ENCODE measurements at places on chromosomes 1 and 21.
A peak's percentile ranks its signal among the peaks of the same experiment; 100 is the strongest.

DNA sequence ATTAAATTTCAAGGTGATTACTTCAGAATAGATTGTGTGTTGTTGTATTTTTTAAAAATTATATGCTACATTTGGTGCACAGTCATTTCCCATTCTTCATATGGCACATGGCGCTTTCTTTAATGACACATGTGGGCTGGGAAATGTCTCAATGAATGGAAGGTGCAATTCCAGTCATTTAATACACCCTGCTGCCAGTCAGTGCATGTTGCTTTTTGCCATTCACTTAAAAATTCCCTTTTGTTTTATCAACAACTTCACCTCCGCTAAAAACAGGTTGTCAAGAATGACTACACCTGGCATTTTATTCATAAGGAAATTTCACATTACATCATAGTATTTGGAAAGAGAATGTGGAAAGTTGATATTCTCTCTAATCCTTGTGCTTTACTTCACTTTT lies 716.4 kb upstream of the ADAMTS5 start:
- DNase-seq = no peak

GRCh38 chr1:33777337-33777736 lies 86.5 kb upstream of the HMGB4 start:
- DNase-seq = no peak

GRCh38 chr21:44903050-44903685 lies 17.5 kb downstream of the ITGB2 start:
- DNase-seq = no peak

- DNase-seq = no peak
These were observed 25.5 kb downstream of the IFNGR2 start for GRCh38 chr21:33428669-33429068.

- no peak for DNase-seq
These were observed 128.0 kb downstream of the NTPCR start for GRCh38 chr1:233078396-233078795.

- peak; percentile 89 for DNase-seq
These were observed at the start of gene ELOA for GRCh38 chr1:23743287-23744152. TSS of gene ELOA (plus strand) at chr1:23743471. CDS start at chr1:23743504, 33 bp downstream.

GRCh38 chr1:193031431-193031830 lies 27.7 kb downstream of the UCHL5 start:
- no peak for DNase-seq

GRCh38 chr1:21298981-21299391 lies 8.7 kb upstream of the ECE1 start:
- no peak for DNase-seq

DNA sequence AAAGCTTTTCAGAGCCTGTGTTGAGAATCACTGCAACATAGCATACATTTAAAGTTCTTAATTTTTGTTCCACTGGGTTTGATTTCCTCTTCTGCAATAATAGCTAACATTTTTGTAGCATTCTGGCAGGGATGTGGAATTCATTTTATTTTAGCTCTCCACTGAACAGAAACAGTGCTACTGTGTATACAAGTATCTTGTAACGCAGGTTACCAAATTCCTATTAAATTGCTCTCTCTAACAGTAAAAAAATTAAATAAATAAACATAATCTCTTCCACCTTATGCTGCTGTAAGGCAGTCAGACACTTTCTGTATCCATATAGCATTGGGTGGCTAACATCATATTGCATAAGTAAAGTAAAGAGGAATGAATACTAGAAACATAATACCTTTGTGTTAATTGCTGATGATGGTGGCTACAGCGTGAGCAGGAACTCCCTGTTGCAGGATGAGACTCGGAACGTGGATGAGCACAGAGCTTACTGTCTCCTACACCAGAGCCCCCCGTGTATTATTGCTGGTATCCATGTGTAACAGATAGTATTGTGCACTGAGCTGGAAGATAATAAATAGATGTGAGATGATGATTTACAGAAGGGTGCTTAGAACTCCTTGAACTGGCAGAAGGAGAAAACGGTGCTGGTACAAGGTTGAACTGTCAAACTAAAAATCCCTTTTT lies 276.9 kb upstream of the SNX7 start:
- no peak for DNase-seq

- no peak for DNase-seq
These were observed 76.4 kb downstream of the EVI5 start for GRCh38 chr1:92708368-92708950.

GRCh38 chr1:86500714-86501113 lies 32.0 kb downstream of the CLCA1 start:
- DNase-seq = no peak

- DNase-seq = no peak
These were observed 19.0 kb downstream of the MRPS6 start for GRCh38 chr21:34092262-34092921.

GRCh38 chr1:61198554-61198953 lies 116.2 kb downstream of the NFIA start:
- DNase-seq = no peak

DNA sequence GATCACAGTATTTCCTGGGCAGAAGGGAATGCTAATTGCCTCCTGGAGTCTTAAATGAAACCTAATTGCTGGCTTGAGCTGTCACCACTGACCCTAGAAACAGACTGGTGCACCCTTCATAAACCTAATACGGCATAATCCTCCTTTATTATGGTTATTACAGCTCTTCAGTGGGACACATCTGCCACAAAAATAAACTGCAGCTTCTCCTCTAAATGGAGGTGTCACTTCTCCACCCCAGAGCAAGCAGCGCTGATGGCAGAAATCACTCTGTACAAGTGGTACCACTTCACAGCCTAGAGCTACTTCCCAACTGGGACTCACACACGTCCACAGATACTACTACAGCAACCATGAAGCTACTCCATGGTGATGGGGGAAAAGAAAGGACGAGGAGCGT lies 11.1 kb downstream of the PTPN14 start:
- no peak for DNase-seq

- DNase-seq = no peak
These were observed 136.1 kb downstream of the TNFSF18 start for GRCh38 chr1:172914501-172915144.

GRCh38 chr1:217343907-217344306 lies 287.0 kb downstream of the GPATCH2 start:
- no peak for DNase-seq

DNA sequence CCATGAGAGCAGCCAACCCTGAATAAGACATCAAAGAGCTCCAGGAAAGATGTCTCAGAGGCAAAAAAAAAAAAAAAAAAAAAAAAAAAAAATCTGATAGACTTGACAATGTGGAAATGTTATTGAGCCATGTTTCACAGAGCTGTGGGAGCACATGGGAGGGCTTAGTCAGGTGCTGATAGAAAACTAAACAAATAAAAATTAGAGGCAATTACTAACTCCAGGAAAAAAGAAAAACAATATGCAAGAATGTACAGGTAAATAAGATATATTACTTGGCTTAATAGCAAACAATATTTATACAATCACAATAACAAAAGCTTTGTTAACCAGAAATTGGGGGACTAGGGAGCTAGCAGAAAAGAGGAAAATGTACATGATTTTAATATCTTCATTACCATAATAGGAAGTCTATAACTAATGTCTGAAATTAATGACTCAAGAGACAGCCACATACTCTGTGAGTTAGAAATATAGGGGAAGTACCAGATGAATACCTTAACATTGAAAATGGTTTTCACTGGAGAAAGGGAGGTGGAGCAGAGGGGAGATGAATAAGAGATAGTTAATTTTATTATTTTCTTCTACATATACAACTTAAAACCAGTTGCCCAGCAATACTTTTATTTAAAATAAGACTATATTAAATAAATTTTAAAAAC lies 16.9 kb upstream of the RGS16 start:
- no peak for DNase-seq

DNA sequence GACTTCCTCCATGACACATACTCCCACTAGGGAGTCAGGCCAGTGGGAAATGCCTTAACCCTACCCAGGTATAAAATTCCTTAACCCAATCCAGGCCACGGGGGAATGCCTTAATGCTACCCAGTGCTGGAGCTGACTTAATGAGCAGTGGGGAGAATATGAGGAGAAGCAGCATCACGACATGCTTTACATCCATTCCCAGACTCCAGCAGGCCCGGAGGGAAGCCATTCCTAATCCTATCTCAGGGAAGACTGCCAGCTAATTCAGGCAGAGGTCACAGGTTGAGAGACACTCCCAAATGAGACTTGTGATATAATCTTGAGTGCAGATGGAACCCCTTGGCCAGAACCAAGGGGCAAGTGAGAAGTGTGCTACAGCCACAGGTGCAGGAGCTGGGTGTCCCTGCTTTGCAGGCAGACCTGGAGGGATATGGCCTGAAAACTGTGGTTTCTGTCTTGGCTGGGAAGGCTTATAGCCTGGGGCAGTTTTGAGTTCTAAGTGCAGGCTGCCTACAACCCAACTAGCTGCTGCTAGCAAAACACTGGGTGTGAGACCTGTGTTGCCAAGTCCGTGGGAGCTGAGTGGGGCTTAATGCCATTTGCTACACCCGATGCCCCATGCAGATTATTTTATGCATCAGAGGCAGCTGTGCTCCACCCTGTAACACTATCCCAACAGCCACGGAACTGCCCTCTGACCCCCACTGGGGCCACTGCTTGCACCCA lies 45.1 kb upstream of the GUCA2A start:
- no peak for DNase-seq

- no peak for DNase-seq
These were observed 15.6 kb upstream of the THEM4 start for GRCh38 chr1:151924691-151925587.

DNA sequence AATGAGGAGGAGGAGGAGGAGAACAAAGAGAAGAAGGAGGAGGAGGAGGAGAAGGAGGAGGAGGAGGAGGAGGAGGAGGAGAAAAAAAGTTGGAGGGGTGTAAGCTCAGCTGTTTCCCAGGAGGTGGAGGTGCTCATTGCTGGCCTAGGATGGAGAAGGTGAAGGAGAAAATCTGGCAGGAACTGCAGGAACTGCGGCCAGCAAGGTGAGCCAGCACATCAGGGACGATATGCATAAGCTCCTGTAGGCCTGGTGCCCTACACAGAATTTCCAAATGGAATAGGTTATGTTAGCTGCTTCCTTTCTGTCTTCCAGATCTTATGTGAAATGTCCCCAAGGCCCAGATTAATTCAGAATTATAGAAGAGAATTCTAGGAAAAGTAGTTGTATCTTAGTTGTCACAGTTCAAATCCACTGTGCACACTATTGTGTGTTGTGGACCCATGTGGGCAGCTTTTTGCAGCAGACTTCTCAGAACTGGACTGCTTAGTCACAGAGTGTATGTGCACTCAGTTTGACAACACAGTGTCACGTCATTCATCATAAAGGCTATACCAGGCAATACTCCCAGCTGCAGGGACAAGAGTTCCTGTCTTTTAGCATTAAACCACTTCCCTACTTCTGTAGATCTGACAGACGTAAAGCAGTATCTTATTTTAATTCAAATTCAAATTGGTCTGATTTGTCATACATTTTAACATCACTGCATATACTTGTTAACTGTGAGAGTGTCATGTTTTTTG lies 303.7 kb downstream of the HLX start:
- DNase-seq = no peak

DNA sequence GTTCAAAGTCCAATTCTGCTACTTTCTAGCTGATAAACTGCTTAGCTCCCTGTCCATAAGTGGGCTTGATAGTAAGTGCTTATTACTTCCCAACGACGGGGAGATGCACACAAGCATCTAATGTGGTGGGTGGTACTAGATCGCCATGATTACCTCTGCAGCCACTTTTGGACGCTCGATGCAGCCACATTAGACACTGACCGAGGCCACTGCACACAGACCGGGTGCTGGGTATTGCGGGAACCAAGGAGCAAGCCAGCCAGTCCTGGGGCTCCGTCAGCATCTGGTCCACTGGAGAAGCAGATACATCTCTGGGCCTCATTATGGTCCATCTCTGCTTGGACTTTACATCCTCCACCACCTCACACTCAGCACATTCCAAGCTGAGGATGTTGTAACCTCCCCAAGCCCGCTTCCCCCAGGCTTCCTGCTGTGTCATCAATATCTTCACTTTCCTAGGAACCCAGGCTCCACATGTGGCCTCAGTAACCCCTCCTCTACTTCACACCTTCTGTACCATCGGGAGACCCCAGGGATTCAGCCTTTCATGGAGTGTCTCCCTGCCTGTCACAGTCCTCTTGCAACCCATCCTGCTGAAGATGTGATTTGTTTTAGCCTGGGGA lies 48.2 kb downstream of the RHOU start:
- no peak for DNase-seq

GRCh38 chr1:41110286-41110685 lies 88.8 kb upstream of the SLFNL1 start:
- no peak for DNase-seq

DNA sequence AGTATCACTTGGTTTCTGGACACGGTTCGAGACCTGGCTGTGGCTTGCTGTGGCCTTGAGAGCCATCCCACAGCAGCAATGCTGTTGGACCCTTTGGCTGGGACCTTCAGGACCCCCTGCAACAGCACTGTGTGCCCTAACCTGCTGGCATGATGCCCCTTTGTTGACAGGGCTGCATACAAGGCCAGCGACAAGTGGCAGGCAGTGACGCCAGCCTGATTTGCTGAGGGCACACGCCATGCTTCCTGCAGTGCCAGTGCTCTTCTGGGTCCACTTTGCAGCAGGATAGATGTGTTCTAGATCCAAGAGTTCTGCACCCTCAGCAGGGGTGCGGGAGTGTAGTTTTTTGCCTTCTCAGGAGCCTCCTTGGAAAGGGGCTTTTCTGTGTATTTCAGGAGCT lies 32.8 kb downstream of the COQ8A start:
- no peak for DNase-seq

DNA sequence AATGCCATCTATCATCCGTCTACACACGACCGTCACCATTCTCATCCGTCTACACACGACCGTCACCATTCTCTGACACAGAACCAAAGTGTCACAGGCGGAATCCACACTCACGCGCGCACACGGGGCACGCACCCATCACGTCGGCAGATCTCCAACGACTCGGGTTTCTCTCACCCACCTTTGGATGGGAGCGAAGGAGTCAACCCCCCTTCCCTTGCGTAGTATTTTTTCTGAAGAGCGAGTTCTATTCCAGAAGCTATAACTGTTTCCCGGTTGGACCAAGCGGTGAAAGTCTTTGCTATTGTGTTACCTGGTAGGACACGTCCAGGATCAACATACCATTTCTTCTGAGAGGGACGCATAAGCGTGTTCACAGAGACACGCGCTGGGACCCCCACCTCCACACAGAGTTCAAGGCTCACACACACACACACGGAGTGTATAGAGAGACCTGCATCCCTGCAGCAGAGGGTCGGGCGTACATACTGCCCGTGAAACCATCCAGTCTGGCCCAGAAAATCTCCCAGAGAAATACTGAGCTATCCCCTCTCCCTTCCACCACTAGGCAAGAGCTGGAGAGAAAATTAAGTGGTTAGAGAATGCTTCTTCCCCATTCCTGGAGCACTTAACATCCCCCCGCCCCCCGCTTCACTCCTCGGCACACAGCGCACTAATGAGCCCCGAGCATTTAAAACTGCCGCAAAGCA lies 741 bp downstream of the DUSP10 start:
- DNase-seq = peak; percentile 59

DNA sequence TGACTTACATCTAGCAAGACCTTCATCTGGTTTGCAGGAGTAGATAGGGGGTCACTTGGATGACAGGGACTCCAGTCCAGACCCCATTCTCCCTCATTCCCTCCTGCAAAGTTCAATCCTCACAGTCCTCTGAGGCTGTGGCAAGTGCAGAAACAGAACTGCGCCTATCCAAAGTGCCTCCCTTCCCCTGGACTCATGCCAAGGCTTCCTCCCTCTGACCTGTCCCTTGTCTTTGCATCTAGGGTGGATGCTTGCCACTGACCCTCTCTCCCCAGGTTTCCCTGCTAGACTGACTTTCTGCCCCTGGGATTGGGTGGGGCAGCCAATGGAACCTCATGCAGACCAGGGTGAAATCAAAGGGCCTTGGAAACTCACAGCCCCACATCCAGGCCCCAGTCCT lies 18.7 kb downstream of the PRAMEF1 start:
- DNase-seq = no peak

GRCh38 chr1:177024623-177025022 lies 139.9 kb downstream of the ASTN1 start:
- DNase-seq = no peak

All from activated CD8-positive, alpha-beta memory T cell treated with anti-CD3 and anti-CD28 coated beads, Interleukin-2, amount 50 U/mL, for 48 hours (primary cell).